Nephron progenitor cell (in vitro differentiated cells): ENCODE measurements at places on chromosomes 2 and 18.

DNA sequence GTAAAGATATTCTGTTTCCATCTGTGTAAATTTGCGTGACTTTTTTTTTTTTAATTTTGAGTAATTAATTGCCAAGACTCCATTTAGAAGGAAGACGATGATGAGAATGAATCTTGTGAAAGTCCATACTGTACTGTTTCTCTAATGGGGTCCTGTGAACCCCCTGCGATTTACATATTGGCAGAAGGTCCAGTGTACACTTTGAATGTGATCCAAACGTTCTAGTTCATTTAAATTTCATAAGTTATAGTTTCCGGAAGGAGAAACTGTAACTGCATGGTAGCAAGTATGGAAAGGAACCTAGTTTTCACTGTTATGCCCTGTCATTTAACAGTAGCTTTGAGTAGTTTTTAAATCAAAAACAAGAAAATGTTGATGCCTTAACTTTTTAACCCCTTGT is 166.7 kb downstream of the FMNL2 start:
- DNase-seq = no peak

DNA sequence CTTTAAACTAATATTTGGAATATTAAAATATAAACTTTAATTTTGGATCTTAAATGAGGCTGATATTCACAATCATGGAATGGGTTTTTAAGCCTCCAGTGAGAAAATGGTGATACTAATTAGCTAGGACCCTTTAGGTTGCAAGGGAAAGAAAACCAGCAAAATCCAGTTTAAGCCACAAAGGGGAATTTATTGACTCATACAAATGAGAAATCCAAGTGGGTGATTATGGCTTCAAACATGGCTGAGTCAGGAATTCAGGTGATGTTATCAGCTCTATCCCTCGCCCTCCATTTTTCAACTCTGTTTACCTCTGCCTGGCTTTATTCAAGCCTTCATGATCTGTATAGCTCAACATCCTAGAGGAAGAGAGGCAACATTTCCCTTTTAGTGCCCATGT is 75.3 kb upstream of the DLX2 start:
- no peak for DNase-seq

DNA sequence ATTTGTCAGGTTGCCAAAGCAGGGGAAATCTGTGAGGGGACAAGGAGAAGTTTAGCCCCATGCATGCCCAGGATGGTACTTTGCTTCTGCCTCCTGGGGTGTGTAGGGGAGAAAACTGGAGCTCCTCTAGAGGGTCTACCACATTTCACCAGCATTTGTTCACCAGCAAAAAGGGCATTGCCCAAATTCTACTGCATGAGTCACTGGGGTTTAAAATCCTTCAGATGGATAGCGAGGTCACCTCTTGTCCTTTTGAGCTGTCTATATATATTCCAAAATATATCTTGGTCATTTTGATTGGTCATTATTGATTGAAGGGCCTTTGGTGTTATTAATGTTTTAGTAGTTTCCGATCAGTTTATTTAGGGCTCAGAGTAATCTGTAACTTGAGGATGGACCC is 18.7 kb downstream of the FHOD3 start:
- DNase-seq = no peak

- DNase-seq = no peak
Measured at GRCh38 chr18:79784965-79785770, 12.6 kb upstream of the KCNG2 start.

DNA sequence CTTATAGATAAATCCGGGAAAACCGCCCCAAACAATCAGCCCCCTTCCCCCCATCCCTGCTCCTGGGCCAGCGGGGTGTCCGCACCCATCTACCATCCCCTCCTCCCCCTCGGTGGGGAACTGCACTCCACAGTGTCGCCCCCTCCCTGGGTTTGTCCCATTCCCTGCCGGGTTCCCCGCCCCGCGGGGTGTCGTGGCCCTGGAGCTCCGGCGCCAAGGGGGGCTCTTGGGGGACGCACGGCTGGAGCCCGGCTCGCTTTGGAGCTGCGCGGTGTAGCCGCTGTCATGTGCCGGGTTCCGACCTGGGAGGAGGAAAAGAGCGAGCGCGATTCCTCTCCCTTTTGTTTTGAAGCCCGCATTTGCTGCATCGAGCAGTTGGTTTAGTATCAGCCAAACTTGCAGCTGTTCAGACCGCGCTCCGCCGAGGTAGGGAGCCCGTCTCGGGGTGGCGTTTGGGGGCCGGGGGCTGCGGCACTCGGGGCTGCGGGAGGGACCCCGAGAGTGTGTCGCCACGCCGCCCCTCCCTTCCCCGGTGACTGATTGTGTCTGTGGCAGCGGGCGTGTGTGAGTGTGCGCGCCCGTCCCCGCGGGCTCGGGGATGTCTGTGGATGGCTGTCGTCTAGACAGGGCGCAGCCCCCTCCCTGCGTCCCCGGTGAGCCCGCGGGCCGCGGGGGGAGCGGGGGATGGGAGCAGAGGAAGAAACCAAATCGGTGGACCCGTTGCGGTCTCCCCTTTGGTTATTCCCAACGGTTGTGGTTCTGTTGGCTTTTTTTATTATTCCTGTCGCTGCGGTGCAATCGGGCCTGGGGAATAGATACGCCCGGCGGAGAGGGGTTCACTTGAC is 797 bp downstream of the CTIF start:
- peak; percentile 58 for DNase-seq

GRCh38 chr2:212540341-212540740 is 1.7 kb upstream of the ERBB4 start:
- no peak for DNase-seq

- no peak for DNase-seq
Measured at GRCh38 chr18:35888329-35888728, 84.2 kb upstream of the RMP24 start.

GRCh38 chr18:69956057-69956456 is 8.4 kb upstream of the CD226 start:
- DNase-seq = peak; percentile 16

- no peak for DNase-seq
Measured at GRCh38 chr2:75570948-75571729, 10.4 kb upstream of the EVA1A start.

DNA sequence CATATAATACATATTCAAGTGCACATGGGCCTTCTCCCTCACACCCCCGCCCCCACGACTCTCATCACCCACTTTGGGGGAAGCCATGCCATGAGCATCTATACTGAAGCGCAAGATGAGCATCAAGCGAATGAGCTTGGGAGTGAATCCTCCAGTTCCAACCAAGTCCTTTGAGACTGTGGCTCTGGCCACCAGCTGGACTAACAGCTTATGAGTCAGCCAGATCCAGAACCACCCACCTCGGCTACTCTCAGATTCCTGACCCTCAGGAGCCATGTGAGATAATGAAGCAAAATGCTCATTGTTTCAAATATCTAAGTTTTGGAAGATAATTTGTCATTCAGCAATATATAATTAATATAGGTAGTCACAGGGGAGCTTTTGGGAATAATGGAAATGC is 22.2 kb upstream of the IL1RL1 start:
- DNase-seq = no peak

DNA sequence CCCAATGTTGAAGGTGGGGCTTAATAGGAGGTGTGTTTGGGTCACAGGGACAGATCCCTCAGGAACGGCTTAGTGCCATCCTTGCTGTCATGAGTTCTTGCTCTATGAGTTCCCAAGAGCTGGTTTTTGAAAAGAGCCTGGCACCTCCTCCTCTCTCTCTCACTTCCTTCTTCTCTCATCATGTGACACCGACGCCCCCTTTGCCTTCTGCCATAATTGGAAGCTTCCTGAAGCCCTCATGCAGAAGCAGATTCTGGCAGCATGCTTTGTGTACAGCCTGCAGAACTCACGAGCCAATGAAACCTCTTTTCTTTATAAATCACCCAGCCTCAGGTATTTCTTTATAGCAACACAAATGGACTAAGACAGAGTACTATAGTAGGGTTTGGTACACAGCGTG is 100.4 kb upstream of the SH3BP4 start:
- no peak for DNase-seq

- no peak for DNase-seq
Measured at GRCh38 chr2:45178854-45179253, 169.6 kb upstream of the SIX2 start.

- DNase-seq = no peak
Measured at GRCh38 chr2:71067567-71068217, 756 bp upstream of the NAGK start.

- no peak for DNase-seq
Measured at GRCh38 chr2:196448407-196449079, 191.0 kb upstream of the CCDC150 start.

DNA sequence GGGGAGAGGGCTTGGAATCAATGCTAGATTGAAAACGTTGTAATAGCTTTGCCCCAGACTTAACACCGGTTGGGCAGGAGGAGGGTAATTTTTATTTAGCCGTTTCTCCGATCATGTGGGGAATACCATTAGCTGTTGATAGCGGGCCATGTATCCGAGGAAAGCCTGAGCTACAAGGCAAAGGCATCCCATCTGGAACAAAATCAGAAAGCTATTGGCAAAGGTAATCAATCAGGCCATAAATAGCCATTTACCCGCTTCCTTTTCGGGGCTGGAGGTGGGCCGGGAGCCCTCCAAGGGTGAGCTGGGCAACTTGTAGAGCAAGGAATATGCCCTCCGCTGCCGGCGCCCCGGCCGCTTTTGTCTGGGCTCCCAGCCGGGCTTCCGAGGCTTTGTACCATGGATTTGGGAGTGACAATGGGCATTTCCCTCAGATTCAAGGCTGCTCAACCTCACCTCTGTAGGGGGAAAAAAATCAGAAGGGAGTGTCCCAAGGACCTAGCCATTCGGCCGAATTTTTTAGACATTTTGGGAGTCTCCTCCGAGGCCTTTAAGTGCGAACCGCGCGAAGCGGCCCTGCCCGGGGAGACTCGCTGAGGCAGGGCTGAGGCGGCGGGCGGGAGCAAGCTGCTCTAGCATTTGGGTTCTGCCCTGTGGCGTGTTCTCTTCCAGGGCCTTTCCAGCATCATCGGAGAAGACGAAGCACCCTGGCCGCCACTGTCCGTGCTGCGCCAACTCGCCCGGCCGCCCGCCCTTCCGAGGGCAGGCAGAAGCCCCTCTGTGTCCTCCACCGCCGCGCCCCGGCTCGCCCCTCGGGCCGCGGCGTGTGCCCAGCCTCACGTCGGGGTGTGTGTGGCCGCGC is 1.1 kb upstream of the HOXD9 start:
- DNase-seq = no peak

DNA sequence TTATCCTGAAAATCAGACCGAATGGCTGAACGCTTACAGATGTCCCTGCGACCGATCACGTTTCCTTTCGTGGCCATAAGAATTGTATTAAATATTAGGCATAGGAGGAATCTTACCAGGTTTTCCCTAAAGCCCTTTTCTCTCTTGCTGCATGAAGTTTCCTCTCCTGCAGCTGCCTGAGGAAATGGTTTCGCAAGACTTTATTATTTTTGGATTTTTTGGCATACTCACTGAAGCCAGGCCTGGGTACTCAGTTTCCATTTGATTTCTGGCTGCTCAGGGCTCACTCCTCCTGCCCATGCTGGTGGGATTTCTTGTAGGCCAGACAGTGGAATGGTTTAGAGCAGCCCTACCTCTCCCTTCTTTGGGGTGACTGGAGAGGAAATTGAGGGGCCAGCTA is 114.0 kb downstream of the KLHL29 start:
- no peak for DNase-seq

DNA sequence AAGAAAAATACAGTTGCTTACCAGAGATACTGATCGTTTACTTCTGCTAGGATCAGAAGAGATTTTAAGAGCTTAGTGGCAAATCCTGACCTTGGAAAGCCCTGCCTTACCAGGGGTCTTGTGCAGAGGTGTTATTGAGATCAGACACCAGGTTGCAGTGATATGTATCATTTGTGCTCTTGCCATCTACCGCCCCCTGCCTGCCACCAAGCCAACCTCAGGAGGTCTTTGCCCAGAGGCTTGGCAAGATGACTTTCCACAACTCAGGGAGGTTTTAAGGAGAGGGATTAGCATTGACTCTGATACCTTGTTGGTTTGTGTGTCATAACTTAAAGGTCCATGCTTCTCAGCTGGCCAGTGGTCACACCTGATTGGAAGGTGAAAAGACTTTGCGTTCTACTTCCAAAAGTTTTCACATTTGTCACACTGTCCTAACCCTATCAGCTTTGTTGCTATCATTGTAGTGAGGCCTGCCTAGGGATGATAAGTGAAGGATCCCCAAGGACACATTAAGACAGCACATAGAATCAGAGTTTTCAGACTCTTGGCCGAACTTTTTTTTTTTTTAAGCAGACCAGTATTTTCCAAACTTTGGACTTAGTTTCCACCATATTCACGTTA is 46.2 kb upstream of the MGAT5 start:
- peak; percentile 30 for DNase-seq

DNA sequence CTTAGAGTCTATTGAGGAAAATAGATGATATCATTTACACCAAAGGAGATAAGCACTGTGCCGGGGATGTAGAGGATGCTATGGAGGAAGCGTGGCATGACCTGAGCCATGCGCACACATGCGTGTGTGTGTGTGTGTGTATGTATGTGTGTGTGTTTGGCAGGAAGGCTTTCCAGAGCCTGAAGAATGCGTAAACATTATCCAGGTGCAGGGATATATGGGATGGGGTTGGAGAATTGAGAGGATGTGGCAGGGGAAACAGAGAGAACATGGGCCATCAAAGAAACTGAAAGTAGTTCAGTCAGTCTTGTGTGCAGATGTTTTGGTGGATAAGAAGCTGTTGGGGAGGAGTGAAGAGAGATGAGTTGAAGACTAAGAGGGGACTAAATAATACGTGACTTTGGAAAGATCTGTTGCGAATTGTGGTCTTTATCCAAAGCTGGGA is 9.3 kb upstream of the STAT1 start:
- DNase-seq = no peak

- no peak for DNase-seq
Measured at GRCh38 chr18:62537042-62537894, 14.4 kb downstream of the ZCCHC2 start.

- DNase-seq = peak; percentile 16
Measured at GRCh38 chr18:33123862-33124518, 316.5 kb downstream of the CCDC178 start.

DNA sequence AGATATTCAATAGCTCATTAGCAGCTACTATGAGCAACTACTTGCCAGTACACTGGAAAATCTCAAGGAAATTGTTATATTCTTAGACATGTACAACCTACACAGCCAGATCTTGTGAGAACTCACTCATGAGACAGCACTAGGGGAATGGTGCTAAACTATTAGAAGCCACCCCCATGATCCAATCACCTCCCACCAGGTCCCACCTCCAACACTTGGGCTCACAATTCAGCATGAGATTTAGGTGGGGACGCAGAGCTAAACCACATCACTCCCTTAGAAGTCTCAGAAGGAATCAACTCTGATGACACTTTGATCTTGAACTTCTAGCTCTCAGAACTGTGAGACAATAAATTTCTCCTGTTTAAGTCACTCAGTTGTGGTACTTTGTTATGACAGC is 418.3 kb upstream of the SPHKAP start:
- DNase-seq = no peak

- no peak for DNase-seq
Measured at GRCh38 chr2:59888015-59888414, 665.4 kb downstream of the BCL11A start.
